ENCODE measurements at places on chromosomes 16 and 17. TPM values are rescaled to one million over a fixed set of nuclear protein-coding genes. Genes with fewer than 3 reads are reported as not detected.

Gene C16orf74
- 2.7 TPM for polyA plus RNA-seq

DNA sequence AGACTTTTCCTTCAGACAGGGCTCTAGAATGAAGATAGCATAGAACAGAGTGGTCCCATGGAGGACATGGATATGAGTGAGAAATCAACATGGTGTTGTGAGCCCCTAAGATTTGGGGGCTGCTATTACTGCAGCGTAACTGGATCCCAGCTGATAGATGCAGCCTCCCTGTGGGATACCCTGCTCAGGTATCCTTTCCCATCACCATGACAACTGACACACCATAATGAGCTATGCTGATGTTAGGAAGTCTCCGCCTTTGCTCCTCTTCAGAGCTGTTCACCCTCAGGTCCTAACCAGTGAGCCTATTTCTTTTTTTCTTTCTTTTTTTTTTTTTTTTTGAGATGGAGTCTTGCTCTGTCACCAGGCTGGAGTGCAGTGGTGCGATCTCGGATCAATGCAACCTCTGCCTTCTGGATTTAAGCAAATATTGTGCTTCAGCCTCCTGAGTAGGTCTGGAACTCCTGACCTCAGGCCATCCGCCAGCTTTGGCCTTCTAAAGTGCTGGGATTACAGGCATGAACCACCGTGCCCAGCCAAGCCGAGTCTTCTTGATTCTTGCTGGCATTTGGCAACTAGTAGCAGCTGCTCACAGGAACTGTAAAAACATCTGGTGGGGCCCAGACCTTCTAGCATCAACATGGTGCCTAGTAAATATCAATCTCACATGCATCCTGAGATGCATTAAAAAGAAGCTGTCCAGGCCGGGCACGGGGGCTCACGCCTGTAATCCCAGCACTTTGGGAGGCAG is 17.1 kb downstream of the STX4 start:
- no peak overlapping the region for H3K4me3 ChIP-seq
- no peak overlapping the region for H3K27ac ChIP-seq
- H3K36me3 ChIP-seq = no peaks in the 10 kb centered on the region
- H3K4me1 ChIP-seq = peaks cover 4% of the 10 kb centered on the region
- no peaks in the 10 kb centered on the region for H3K27me3 ChIP-seq

DNA sequence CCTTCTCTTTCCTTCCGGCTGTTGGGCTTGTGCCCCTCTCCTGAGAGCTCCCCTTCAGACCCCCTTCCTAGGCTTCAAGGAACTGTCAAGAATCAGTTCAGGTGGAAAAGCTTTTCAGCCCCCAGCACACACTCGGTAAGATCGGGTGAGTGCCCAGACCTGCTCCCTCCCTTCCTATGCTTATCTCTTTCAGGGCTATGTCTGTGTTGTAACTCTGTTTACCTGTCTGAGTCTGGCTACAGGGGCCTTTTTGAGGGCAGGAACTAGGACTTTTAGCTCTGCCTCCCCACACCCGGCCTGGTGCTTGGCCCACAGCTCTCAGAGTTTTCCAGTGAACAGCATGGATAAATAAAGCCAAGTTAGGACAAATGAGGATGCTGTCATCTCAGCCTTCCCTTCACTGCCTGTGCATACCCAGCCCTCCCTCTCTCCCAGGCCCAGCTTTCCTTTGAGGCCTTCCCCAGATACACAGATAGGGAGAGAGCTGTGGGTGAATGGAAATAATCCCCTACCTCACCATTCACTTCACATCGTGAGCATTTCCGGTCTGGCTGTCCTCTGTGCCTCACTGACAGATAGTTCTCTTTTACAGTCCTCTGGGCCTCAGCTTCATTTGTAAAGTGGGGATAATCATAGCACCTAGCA is 5.7 kb upstream of the MRPS23 start:
- H3K36me3 ChIP-seq = no peaks in the 10 kb centered on the region
- DNase-seq = no peak
- H3K4me3 ChIP-seq = no peak overlapping the region
- no peaks in the 10 kb centered on the region for H3K27me3 ChIP-seq
- no peak overlapping the region for H3K27ac ChIP-seq

Gene PITPNM3
- 1.1 TPM for polyA plus RNA-seq

Gene ABCC11
- polyA plus RNA-seq = 0.27 TPM

- no peak overlapping the region for H3K27ac ChIP-seq
- H3K36me3 ChIP-seq = no peaks in the 10 kb centered on the region
- H3K4me3 ChIP-seq = no peak overlapping the region
Observed at GRCh38 chr16:65388592-65388991, 266.7 kb upstream of the CDH11 start.

DNA sequence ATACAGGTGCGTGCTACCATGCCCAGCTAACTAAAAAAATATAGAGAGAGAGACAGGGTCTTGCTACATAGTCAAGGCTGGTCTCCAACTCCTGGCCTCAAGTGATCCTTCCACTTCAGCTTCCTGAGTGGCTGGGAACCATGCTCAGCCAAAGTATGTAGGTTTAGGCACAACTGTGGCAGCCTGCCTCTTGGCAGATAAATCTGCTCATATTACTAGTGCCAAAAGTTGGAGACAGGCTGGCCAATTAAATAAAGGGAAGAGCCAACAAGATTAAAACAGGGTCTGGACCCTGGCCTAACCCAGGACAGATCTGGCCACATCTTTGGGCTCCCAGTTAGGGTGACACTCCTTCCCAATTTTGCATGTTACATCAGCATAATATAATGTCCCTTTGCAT is 151.7 kb downstream of the CBLN1 start:
- H3K36me3 ChIP-seq = no peaks in the 10 kb centered on the region
- no peaks in the 10 kb centered on the region for H3K27me3 ChIP-seq
- no peak overlapping the region for H3K27ac ChIP-seq
- H3K4me1 ChIP-seq = no peaks in the 10 kb centered on the region
- no peak overlapping the region for H3K4me3 ChIP-seq
- no peak for DNase-seq

Gene ICAM2
- polyA plus RNA-seq = 9.6 TPM

DNA sequence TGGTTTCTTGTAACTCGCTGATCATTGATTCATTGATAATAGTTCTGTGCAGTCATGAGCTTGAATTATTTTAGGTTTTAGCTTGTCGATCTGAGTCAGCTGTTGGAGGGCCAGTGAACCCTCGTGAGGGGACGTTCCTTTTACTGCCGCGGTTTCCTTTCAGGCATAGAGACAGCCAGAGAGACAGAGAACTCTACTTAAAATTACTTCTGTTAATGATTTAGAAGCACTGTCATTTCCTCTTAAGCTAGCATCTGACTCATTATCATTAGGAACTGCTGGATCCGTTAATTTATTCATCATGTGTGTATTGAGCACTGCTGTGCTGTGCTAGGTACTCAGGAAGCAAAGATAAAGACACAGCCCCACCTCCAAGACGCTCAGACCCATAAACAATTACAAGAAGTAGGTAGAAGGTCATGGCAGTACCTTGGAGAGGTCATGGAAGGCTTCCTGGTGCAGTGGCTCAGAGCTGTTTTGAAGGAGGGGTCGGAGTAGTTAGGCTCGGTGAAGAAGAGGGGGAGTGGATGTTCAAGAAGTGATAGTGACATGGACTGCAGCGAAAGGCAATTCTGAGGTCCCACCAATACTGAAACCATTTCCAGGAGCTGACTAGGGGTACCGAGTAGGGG is 3.3 kb downstream of the PGS1 start:
- peak overlapping the region; percentile 73 for H3K27ac ChIP-seq
- no peaks in the 10 kb centered on the region for H3K27me3 ChIP-seq
- H3K4me3 ChIP-seq = peak overlapping the region; percentile 14
- no peak for DNase-seq
- H3K36me3 ChIP-seq = peaks cover 4% of the 10 kb centered on the region

DNA sequence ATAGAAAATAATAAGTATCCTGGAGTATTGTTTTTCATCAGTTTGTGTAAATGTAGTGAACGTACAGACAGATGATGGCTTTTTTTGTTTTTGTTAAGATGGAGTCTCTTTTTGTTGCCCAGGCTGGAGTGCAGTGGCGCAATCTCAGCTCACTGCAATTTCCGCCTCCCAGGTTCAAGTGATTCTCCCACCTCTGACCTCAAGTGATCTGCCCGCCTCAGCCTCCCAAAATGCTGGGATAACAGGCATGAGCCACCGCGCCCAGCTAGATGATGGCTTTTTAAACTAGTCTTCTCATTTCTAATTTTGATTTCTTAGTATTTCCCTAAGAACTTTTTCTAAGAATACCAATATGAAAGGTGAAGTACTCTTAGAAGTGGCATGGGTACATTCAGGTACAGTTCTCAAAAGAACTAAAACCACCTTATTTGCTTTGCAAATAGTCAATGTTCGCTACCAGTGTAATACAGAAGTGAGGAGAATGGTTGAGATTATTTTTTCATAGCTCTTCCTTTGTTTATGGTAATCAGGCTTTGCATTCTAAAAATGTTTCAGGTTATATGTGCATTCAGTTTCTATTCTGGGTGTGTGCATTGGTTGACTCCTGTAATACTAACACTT is 34.2 kb downstream of the TTC19 start:
- no peaks in the 10 kb centered on the region for H3K4me1 ChIP-seq
- no peak overlapping the region for H3K27ac ChIP-seq
- H3K27me3 ChIP-seq = no peaks in the 10 kb centered on the region
- H3K36me3 ChIP-seq = peaks cover 69% of the 10 kb centered on the region
- no peak for DNase-seq
- no peak overlapping the region for H3K4me3 ChIP-seq

Gene EVI2A
- polyA plus RNA-seq = 3.7 TPM

Gene SPN
- polyA plus RNA-seq = 0.64 TPM

Gene OTOA
- 0.16 TPM for polyA plus RNA-seq

- no peaks in the 10 kb centered on the region for H3K27me3 ChIP-seq
- no peak for DNase-seq
- no peak overlapping the region for H3K4me3 ChIP-seq
Observed at GRCh38 chr17:64599187-64599676, 62.9 kb downstream of the SMURF2 start.

DNA sequence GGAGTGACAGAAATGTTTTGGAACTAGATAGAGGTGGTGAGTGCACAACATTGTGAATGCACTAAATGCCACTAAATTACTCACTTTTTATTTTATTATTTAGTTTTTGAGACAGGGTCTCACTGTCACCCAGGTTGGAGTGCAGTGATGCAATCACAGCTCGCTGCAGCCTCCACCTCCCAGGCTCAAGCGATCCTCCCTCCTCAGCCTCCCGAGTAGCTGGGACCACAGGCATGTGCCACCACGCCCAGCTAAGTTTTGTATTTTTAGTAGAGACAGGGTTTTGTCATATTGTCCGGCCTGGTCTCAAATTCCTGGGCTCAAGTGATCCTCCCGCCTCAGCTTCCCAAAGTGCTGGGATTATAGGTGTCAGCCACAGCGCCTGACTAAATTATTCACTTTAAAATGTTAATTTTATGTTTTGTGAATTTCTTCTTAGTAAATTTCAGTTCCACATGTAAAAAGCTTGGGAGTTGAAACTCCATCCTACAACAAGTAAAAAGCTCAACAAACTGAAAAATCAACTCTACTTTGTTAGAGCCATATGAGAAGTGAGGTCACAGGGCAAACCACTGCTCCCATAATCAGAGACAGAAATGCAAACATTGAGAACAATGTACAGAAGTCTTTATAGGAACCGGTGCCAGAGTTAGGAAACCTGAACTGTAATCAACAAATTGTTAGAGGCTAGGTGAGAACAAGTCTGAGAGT is 13.8 kb upstream of the SLC5A10 start:
- H3K4me1 ChIP-seq = no peaks in the 10 kb centered on the region
- H3K27ac ChIP-seq = no peak overlapping the region
- no peaks in the 10 kb centered on the region for H3K36me3 ChIP-seq
- H3K4me3 ChIP-seq = no peak overlapping the region
- no peak for DNase-seq
- peaks cover 13% of the 10 kb centered on the region for H3K27me3 ChIP-seq

DNA sequence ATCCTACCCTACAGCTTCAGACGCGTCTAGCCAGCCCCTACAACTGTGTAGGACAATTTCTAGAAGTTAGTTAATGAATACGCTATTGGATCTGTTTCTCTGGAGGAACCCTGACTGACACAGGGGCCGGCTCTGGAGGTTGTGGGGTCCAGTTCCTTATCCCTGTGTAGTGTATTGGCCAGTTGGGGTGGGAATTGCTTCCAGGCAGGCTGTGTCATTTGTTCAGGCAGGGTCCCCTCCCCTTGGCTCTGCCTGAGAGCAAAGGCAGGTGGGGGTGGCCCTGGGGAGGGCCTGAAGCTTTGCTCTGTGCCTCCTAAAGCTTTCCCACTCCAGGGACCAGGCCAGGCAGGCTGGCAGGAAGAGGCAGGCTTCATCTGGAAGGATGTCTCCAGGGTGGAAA is 11.7 kb upstream of the CETP start:
- H3K36me3 ChIP-seq = peaks cover 20% of the 10 kb centered on the region
- H3K4me3 ChIP-seq = no peak overlapping the region
- H3K4me1 ChIP-seq = peaks cover 4% of the 10 kb centered on the region
- DNase-seq = no peak

DNA sequence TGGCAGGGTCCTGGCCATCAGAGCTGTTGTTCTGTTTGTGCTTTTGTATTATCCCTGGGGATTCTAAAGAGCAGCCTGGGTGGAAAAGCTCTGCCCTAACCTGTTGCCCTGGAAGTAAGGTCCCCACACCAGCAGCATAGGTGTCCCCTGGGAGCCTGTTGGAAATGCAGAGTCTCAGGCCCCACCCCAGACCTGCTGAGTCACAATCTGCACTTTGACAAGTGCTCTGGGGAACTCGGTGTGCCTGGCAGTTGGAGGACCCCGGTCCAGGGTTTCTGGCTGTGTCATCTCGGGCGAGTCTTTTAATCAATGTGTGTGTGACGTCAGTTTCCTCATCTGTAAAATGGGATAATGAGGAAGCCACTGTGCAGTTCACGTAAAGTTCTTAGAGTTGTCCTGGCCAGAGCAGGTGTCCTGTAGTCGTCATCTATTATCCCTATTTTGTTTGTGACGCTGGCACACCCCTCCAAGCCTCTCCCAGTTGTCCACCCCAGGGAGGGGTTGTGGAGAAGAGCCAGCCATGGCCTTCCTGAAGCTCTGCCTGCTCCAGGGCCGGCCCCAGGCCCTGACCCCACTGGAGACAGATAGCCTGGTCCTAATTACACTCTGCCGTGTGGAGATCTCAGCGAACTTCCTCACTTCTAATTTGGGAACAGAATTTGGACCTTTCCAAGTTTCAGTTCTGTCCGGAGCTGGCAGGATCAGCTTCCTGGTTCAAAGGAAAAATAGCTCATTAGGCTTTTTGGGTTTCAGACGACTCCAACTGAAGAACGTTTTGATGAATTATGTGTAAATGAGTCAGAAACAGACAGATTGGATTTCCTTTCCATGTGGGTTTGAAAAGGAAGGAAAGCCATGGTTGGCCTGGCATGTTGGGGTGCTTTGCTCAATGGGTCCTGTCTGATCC is 295.7 kb upstream of the FOXF1 start:
- no peak overlapping the region for H3K4me3 ChIP-seq
- no peaks in the 10 kb centered on the region for H3K36me3 ChIP-seq
- H3K4me1 ChIP-seq = peaks cover 6% of the 10 kb centered on the region
- DNase-seq = no peak
- H3K27me3 ChIP-seq = no peaks in the 10 kb centered on the region

- H3K27ac ChIP-seq = no peak overlapping the region
- peaks cover 26% of the 10 kb centered on the region for H3K27me3 ChIP-seq
- H3K36me3 ChIP-seq = no peaks in the 10 kb centered on the region
Observed at GRCh38 chr17:81528651-81529436, 667 bp downstream of the FSCN2 start.

Gene CTF1
- 4.7 TPM for polyA plus RNA-seq

- H3K27me3 ChIP-seq = no peaks in the 10 kb centered on the region
- H3K4me1 ChIP-seq = peaks cover 85% of the 10 kb centered on the region
- no peak overlapping the region for H3K27ac ChIP-seq
- no peak overlapping the region for H3K4me3 ChIP-seq
Observed at GRCh38 chr17:46152423-46152822, 40.8 kb downstream of the KANSL1 start.

Gene HOXB5
- polyA plus RNA-seq = 10.5 TPM

Gene TMC8
- polyA plus RNA-seq = 28.8 TPM

All from adrenal gland (tissue), 19 donors.